ENCODE measurements at places on chromosomes 11 and 22.
A peak's percentile ranks its signal among the peaks of the same experiment; 100 is the strongest.

DNA sequence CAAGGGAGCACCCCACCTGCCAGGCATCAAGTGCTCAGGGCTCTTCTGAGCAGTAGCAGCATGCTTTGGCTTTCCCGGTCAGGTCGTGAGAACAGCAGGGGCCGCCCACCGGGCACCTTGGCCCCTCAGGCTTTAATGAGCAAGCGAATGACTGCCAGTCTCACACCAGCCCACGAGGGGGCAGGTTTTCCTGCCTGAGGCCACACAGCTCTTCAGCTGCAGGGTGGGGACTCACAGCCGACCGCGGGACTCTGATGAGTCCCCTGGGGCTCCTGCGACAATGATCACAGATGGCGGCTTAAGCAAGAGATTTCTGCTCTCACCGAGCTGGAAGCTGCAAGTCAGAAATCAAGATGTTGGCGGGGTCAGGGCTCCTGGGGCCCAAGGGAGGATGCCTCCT is 14.3 kb upstream of the FGF19 start:
- no peak for DNase-seq

GRCh38 chr11:110883256-110883655 is 171.0 kb upstream of the ARHGAP20 start:
- DNase-seq = peak; percentile 3

DNA sequence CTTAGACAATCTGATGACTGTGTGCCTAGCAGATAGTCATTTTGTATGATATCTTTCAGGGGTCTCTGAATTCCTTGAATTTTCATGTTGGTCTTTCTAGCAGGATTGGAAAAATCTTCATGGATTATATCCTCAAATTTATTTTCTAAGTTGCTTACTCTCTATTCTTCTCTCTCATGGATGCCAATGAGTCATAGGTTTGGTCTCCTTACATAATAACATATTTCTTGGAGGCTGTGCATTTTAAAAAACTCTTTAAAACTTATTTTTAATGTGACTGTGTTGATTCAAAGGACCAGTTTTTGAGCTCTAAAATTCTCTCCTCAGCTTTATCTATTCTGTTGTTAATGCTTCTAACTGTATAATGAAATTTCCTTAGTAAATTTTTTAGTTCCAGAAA is 198.7 kb downstream of the AASDHPPT start:
- no peak for DNase-seq

DNA sequence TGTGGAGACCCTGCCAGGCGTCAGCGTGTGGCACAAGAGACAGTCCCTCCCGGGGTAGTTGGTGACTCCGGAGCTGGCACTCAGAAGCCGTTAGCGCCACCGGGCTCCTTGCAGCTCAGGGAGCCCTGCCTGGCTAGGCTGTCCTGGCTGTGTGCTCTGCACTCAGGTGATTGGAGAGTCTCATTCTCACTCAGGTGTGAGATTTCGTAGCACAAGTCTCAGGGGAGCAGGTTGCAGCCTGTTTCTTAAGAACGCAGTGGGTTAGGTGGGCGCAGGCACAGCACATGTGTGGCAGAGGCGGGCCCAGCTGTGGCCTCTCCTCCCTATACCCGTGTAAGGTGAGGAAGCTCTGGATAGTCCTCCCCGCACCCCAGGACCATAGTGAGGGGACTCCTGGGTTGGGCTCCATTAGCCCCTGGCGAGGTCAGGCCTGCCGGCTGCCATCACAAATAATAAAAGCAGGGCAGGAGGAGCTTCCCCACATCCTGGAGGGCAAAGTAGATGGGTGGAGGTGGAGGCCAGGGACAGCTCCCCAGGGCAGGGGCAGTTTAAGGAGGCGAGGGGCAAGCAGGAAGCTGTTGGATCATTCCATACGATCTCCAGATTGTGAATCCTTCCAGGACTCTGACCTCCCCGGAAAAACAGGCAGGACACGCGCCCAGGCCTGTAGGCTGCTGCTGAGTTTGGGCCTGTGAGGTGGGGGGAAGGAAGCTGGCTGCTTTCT is 39.4 kb downstream of the SBF1 start:
- no peak for DNase-seq

- no peak for DNase-seq
Measured at GRCh38 chr11:118406599-118407166, 5.3 kb downstream of the ATP5MG start.

DNA sequence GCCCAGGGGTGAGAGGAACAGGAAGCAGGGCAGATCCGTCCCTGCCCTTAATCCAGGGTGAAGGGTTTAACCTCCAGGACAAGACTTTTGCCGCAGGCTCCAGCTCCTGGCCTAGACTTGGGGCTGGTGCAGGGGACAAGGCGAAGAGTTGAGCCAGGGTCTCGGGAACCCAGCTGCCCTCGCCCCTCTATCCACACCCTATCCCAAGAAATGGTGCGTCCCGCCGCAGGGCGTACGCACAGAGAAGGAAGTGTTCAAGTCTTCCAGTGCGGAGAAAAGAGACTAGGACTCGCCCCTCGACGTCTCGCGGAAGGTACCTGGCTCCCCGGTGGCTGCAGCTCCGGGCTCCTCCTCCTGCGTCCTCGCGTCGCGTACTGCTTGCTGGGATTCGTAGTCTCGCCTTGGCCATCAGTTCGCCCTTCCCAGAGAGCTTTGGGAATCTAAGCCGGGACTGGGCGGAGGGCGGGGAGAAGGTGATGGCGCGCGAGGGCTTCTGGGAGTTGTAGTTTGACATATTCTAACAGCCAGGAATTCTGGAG is at the start of gene ZMAT5:
Gene ZMAT5 (minus strand): TSS at position 376 of the 539 bp plus-strand sequence. CDS start 18,463 bp downstream, outside the sequence.
- DNase-seq = peak; percentile 97

- DNase-seq = no peak
Measured at GRCh38 chr11:833114-833791, 501 bp downstream of the CD151 start.

DNA sequence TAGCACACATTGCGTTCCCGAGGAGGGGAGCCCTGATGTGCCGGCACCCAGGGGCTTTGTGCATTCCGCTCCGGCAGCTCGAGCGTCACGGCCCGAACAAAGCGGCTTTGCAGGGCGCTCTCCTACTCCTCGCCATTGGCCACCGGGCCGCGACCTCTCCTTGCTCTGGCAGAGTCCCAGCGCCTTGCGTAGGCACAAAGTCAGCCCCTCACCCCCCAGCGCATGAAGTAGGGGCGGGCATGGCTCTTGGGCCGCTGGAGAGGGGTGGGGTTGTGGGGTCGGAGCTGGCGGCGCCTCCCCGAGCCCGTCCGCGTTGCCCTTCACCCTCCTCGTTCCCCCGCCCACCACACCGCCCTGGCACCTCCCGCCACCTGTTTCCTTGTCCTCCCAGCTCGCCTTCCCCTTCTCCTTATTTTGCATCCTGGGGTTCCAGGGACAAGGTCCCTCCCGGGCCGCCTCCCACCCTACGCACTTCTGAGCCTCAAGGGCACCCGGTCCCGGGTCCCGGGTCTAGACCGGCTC is 753 bp upstream of the PPARA start:
- DNase-seq = peak; percentile 15

GRCh38 chr11:128473636-128474035 is 113.7 kb downstream of the ETS1 start:
- no peak for DNase-seq

GRCh38 chr11:128324051-128324481 is 263.3 kb downstream of the ETS1 start:
- no peak for DNase-seq

- DNase-seq = no peak
Measured at GRCh38 chr22:36775586-36775963, 344 bp downstream of the IFT27 start.

DNA sequence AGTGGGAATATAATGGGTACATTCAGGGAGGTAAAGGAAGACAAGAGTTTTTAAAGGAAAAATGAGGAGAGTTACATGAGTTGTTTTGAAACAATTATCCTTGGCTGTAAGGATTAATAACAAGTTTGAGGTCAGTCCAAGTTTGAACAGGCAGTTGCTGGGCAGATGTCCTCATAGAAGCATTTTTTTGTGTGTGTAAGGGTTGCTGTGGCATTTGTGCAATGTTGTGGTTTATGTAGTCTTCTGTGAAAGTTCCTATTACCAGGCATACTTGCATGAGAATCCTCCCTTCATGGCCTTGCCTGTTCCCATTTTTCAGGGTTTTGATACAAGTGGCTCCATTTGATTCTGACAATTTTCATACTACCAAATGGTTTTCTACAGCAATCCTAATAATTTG is 400.2 kb downstream of the KCNA4 start:
- no peak for DNase-seq

- no peak for DNase-seq
Measured at GRCh38 chr11:69447786-69448185, 33.7 kb upstream of the LINC01488 start.

DNA sequence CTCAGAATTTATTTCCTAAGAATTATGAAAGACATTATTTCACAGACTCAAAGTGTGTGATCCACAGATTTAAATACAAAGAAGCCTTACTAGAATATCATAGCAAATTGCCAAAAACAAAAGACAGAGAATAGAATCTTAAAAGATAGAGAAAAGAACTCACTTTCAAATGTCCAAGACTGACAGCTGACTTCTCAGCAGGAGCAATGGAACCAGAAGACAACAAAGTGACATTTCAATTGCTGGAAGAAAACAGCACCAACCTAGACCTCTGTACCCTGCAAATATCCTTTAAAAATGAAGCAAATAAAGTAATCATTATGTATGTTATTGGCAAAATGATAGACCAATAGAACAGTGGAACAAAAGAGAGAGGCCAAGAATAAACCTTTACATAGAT is 109.2 kb downstream of the TTC17 start:
- no peak for DNase-seq

GRCh38 chr11:120256178-120256577 is 16.2 kb downstream of the POU2F3 start:
- no peak for DNase-seq

GRCh38 chr11:22774716-22775115 is 54.9 kb downstream of the SVIP start:
- no peak for DNase-seq

DNA sequence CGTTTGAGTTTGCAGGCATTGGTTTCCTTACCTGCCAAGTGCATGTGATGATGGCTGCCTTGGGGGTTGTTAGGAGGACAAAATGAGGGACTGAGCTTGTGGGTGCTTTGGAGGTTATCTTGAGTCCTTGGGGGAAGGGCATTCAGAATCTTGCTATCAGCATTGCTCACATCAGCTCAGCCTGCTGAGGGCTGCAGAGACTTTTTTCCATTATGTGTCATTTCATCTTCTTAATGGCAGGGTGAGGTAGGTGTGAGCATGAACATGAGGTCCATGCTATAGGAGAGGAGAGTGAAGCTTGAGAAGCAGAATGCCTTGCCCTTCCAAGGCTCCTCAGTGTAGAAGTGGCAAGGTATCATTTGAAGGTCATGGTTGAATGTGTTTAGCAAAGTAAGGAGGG is 112.3 kb downstream of the MIAT start:
- no peak for DNase-seq

GRCh38 chr22:26466196-26466595 is 17.4 kb downstream of the HPS4 start:
- DNase-seq = no peak

- DNase-seq = no peak
Measured at GRCh38 chr11:69727266-69727665, 23.4 kb upstream of the FGF19 start.

GRCh38 chr11:35641964-35642363 is 20.6 kb upstream of the TRIM44 start:
- DNase-seq = no peak

GRCh38 chr11:8180469-8180868 is 11.6 kb upstream of the RIC3 start:
- DNase-seq = no peak

DNA sequence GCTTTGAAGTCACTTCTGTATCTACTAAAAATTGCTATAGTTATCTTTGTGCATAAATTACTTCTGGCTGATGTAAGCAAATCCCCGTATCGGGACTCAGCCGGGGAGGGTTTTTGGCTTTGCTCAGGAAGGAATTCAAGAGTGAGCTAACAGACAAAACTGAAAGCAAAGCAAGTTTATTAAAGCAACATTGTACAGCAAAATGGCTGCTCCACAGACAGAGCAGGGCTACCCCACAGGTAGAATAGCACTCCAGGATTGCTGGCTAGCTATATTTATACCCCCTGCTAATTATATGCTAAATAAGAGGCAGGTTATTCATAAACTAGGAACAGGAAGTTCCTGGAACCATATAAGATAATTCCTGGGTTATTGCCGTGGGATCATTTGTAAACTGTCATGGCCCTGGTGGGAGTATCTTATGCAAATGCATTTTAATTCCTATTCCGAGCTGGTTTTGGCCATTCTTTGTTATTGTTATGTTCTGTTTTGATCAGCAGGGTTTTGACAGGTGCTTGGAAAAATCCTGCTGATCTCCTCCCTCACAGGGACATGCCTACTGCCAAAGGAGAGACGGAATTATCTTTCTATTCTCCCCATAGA is 15.2 kb downstream of the MIF start:
- DNase-seq = no peak

- no peak for DNase-seq
Measured at GRCh38 chr22:39238101-39238466, 6.7 kb downstream of the PDGFB start.

GRCh38 chr11:75141166-75141565 is 9.7 kb upstream of the SLCO2B1 start:
- no peak for DNase-seq

GRCh38 chr11:132134322-132134721 is 763.9 kb downstream of the NTM start:
- no peak for DNase-seq

- no peak for DNase-seq
Measured at GRCh38 chr22:44362249-44363012, 49.7 kb upstream of the SHISAL1 start.

DNA sequence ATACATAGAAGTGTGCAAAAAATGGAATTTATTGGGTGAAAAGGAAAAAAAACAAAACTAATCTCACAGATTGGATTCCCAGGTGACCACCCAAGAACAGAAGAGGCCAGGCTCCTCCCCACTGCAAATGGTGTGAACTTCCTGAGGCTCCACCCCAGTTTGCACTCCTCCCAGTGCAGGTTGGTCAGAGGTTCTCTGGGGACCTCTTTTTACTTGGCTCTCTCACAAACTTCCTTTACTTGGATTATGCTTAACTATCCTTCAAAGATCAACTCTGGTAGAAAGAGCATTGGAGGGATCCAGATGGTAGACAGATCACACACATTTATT is 138.9 kb upstream of the CCDC90B start:
- no peak for DNase-seq

- DNase-seq = no peak
Measured at GRCh38 chr22:31327806-31328543, 18.2 kb downstream of the PATZ1 start.

DNA sequence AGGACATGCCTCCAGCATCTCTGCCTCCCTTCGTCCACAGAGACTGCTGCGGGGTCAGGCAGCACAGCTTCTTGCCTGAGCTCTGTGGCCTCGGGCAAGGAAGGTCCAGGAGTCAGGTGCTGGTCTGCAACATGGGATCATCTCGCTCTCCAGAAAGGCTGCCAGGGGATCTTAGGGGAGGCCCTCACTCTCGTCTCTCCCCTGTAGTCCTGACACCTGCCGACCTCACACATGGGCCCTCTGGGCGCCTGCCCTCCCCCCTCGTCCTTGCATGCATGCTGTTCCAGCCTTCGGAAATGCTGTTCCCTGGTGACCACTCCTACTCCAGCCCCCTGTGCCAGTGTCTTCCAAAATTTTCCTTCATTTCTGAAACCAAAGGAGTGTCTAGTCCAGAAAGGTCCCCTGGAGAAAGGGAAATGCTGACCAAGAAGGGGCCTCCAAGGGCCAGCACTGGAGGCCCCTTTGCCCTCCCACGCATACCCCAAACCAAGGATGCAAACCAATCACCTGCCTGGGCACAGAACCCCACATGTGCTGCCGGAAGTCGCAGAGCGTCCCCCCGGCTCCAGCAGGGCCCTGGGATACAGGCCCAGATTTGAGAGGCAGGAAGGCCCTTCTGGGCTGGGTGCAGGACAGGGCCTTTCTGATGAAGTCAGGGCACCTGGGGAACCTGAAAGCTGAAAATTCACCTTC is 41.0 kb downstream of the IGF2 start:
- DNase-seq = no peak
